ENCODE measurements at places on chromosomes 5 and 9. TPM values are rescaled to one million over a fixed set of nuclear protein-coding genes. Genes with fewer than 3 reads are reported as not detected.

DNA sequence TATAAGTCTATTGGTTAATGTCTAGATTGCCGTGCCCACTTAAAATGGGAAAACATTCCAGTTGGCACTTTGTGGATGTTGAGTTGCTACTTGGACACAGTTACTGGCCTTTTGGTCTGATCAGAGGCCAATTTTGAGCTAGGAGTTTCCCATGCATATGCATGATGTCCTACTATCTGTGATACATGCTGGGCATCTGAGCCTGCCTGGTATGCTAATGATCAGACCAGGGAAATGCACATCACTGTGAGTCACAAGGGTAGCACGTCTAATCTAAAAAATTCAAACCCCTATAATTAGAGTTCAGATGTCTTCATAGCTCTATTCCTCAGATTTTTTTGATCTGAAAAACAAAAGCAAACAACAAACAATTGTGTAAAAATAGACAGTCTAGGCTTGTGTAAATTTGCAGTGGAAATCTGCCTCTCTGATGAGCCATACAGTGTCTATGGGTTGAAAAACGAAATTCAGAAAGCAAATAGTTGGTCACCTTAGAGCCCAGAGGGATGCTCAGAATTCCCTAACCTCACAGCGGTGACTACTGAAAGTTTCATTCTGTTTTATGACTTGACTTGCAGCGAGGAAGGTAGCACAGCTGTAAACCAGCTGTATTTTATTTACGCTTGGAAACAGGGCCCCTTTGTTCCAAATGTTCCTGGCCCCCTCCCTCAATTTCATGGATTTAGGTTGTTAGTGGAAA lies 37.3 kb downstream of the PALM2AKAP2 start:
- no peak for DNase-seq

DNA sequence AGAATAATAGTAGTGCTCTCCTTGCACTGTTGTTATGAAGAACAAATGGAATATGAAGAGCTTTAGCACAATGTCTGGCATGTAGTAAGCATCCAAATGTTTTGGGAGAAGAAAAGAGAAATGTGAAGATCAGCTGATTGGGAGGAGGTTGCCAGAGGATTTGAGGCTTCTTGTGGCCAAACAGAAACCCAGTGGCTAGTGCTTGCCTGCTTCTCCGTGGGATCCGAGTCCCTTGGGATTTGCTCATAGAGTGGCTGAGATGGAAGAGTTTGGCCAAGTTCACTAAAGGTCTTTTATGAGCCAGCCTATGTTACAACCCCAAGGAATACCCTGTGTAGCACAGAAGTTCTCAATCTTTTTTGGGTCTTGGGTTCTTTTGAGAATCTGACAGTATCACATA lies 86.0 kb downstream of the ANGPTL2 start:
- DNase-seq: no peak

DNA sequence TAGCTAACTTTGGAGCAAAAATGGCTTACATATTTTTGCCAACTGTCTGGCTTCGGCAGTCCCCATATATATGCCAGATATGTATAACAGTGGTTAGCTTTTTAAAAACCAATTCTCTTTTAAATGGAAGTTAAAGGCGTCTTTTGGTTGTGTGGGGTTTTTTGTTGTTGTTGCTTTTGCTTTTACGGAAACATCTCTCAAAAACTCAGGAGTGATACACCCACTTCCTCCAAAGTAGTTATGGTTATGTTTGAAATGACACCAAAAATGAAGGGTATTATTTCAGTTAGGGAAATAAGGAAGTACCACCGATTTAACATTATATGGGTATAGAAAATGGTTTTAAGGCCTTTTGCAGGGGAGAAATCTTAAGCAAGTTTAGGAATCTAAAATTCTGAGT lies 2.3 kb downstream of the CNOT8 start:
- no peak for DNase-seq

DNA sequence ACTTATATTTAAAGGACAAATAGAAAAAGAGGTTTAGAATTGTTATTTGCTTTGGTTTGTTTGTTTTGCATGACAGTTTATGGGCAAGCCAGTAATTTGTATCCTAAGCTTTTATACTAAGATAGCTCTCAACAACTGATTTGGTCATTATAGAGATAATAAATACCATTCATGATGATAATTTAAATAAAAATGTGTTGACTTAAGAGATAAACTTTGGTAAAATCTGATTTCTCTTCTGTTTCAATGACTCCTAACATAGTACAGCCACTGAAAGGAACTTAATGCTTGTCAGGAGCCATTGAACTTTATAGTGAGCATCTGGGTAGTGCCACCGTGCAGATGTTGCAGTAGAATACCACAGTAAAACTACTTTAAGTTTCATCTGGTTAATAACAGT lies 160.7 kb upstream of the ACOT12 start:
- DNase-seq: no peak

DNA sequence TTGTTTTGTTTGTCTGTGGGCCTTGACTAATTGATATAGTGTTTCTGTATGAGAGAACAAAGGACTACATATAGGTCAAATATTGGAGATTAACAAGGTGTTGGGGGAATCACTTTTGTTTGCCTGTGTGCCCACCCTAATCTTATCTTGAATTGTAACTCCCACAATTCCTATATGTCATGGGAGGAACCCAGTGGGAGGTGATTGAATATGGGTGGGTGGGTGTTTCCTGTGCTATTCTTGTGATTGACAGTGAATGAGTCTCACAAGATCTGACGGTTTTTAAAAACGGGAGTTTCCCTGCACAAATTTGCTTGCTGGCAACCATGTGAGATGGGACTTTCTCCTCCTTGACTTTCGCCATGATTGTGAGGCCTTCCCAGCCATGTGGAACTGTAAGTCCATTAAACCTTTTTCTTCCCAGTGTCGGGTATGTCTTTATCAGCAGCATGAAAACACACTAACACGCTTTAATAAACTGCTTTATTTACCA lies 64.9 kb upstream of the HSPB3 start:
- no peak for DNase-seq

GRCh38 chr9:126372716-126373115 lies 46.1 kb downstream of the MVB12B start:
- DNase-seq: no peak

DNA sequence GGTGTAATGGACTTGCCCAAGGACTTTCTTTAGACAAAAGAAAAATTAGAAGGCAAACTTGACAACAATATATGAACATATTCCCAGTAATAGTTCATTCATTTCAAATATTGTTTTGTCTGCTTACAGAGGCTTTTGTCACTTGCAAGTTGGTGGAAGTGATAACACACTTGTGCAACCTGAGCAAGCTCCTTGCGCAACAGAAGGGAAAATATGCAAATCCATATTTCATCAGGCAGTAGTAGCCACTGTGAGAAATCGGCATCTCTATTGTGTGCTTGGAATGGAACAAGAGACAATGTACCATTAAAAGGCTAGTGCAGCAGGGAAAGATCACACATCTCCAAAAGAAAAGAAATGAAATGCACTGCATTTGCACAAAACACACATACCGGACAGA lies 125.3 kb upstream of the RASEF start:
- no peak for DNase-seq

DNA sequence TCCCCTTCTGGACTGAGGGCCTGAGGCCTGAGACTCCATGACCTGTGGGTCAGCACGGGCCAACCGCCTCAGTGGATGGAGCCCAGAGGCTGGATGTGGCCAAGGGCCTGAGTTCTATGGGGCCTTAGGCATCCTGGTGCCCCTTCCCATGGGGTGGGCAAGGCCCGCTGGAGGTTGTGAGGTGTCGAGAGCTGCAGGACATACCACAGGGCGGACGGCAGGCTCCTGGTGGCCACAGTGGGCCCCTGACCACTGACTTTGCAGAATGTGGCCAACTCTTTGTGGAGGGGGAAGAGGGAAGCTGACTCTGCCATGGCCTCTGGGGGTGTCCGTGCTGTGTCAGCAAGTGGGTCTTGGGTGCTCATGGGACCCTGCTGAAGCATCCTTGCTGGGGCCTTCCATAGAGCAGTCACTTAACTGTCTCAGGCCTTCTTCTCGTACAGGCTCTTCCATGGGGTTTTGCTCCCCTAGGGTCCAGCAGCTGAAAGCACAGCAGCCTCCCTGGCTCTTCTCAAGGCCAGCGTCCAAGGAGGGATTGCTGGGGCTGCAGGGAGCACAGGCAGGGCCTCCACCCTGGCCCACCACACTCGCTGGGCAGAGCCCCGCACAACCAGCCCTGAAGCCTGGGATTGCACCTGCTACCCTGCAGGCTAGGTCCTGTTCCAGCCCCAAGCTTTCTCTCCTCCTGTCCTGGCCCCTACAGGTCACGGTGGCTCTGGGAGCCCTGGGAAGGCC lies 21.6 kb upstream of the SLC9A3 start:
- DNase-seq: no peak

DNA sequence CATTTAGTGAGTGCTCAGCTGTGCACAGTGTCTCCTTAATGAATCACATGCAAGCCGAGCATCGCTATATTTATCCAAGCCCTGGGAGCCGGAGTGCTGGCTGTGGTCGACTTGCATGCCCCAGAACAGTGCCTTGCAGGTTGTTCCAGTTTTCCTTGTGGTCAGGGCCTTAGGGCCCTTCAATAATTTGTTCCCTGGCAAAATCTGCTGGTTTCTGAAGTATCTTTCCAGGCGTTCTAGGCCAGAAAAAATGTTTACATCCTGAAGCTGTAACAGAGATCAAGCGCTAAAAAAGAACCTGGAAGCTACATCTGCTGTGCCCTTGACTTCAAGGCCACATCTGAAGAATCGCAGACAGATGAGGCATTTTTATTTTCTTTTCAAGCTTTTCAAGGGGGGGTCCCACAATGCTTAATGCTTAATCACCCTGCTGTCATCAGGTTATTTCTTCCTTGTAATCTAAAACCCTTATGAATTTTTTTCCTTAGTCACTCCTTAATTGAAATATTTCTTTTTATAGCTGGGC lies 105.8 kb downstream of the DOCK2 start:
- DNase-seq: peak; percentile 70

DNA sequence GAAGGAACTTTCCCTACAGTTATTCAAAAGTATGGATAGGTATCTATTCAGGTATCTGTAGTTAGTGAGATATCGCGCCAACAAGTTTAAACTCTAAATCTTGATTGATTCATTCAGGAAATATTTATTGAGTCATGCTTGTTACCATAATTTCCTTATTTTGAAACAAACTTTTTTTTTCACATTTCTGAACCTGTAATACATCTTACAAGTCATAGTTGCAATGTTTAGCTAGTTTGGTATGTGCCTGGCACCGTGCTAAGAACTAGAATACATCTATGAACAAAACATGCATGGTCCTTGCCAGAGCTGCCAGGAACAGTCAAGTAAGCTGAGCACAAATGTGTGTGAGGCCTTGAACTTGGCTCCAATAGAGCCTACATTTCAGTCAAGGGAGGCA lies 226.4 kb downstream of the PCSK5 start:
- DNase-seq: no peak

DNA sequence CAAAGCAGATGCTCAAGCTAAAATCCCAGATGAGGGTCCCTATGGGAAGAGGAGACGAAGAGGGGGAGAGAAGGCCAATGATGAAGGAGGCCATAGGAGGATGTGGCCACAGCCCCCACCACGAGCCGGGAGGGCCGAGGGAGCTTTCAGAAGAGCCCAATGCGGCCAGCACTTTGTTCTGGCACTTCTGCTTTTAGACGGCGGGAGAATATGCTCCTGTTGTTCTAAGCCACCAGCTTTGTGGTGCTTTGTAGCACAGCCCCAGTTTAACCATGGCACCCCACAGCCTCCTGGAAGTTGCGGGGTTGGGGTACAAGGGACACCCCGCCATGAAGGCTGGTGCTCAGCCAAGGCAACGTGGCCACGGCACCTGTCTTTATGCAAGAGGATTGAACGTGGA lies 33.4 kb downstream of the LPCAT1 start:
- no peak for DNase-seq

Gene PCDHA3
- 0.79 TPM for total RNA-seq

Gene CRHBP
- 3.3 TPM for total RNA-seq

Gene PCDHB5
- total RNA-seq: 11.7 TPM

Gene MAP3K1
- total RNA-seq: 52.0 TPM

Measured in testis (tissue), 5 donors.